H1 (cell line): ENCODE measurements at places on chromosomes 6 and 20. TPM values are rescaled to one million over a fixed set of nuclear protein-coding genes. Genes with fewer than 3 reads are reported as not detected.

Gene AURKA
- 37.5 and 45.8 TPM in 2 replicates for polyA plus RNA-seq

DNA sequence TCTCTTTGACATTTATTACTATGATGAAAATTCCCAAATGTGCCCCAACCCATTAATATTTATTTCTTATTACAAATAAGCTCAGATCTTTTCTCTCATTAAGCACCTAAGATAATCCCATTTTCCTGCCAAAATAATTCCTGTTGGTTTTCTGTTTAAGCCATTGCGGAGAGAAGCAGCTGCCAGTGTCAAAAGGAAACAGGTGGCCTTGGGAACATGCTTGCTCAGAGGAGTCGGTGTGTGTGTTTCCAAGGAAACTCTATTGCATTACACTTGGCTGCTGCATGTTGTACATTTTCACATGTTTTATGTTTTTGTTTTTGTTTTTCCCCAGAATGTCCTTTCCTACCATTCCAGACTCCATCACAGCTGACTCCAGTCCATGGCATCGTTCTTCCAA is 56.4 kb downstream of the CD24 start:
- no peak for DNase-seq

DNA sequence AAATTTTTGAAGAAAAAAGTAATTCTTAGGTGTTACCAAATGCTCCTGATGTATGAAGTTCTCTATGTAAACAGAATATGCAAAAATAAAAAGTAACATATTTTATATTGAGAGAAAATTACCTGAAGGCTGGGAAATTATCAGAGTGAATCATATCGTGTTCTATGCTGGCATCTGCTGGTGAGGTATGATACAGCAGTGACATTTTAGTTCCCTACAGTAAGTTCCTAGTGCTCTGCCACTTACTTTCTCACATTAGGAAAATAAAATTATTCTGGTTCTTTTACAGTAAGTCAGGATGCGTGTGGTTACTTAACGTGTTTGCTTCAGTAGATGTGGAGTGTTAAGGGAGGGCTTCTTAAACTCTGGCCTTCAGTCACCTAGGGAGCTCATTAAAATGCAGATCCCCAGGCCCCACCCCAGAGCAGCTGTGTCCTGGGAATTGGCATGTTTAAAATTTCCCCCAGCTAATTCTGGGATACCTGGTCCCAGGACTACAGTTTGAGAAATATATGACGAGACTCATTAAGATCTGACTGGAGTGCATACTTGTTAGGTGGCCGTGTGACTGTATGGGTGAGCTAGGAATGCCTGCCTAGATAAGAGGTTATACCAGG is 3.2 kb downstream of the ACTR5 start:
- DNase-seq = no peak

Gene NT5E
- polyA plus RNA-seq = 0.74 and 1.3 TPM in 2 replicates
